ENCODE measurements at places on chromosomes 3 and 15.

- no peak for DNase-seq
Measured at GRCh38 chr3:53885239-53885638, 3.3 kb upstream of the ACTR8 start.

- no peak for DNase-seq
Measured at GRCh38 chr3:136545664-136546268, 206.4 kb downstream of the STAG1 start.

DNA sequence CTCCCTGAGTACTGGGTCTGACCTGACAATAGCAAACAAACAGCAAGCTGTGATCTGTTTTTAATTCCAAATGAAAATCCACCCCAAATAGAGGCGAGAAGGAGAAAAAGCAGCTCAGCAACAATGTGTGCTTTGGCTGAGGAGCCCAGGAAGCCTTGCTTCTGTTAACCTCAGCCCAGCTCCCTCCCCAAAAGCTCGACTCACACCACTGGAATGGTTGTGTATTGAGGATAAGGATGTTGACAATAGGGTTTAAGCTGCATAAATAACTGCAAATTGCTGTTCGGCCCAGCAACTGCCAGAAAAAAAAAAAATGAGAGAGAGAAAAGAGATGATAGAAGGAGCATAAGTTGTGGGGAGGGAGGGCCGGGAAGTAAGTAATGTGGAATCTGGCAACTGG lies 104.0 kb upstream of the TBC1D5 start:
- DNase-seq = no peak

DNA sequence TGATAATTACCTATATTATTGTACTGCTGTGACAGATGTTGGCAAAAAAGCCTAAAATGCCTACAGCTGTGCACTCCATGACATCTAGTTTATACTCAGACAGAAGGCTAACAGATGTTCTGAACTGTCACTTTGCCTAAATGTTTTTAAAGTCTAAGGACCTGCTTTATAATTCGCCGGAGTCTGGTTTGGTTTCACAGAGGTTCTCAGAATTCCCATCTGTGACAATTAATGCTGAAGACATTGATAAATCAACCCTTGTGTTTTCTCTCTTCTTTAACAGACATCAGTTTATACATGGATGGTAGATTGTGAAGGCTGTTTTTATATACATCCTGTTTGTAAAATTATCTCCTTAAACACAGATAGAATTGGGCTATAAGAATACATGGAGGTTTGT lies 19.8 kb upstream of the SOX2 start:
- no peak for DNase-seq

GRCh38 chr3:42032693-42033349 lies 58.3 kb upstream of the TRAK1 start:
- DNase-seq = no peak

DNA sequence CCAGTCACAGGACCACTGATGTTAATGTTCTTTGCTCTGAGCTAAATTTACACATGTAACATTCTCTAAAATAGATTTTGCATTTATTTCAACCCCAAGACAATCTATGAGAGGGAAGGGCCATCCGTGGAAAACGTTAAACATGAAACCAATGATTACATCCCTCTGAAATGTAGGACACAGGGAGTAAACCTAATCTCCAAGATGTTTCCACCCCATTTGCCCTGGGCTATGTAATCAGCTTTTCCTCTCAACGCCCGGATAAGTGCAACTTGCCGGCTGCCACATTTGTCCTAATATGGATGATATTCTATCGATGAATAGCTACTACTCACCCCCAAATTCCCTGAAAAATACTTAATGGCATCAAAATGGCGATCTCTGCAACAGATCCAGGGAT lies 6.4 kb upstream of the FMN1 start:
- DNase-seq = no peak

Measured in activated CD4-positive, alpha-beta T cell treated with anti-CD3 and anti-CD28 coated beads, Interleukin-2, amount 50 U/mL, for 1 hour (primary cell).